ENCODE measurements at places on chromosomes 1 and 21.

DNA sequence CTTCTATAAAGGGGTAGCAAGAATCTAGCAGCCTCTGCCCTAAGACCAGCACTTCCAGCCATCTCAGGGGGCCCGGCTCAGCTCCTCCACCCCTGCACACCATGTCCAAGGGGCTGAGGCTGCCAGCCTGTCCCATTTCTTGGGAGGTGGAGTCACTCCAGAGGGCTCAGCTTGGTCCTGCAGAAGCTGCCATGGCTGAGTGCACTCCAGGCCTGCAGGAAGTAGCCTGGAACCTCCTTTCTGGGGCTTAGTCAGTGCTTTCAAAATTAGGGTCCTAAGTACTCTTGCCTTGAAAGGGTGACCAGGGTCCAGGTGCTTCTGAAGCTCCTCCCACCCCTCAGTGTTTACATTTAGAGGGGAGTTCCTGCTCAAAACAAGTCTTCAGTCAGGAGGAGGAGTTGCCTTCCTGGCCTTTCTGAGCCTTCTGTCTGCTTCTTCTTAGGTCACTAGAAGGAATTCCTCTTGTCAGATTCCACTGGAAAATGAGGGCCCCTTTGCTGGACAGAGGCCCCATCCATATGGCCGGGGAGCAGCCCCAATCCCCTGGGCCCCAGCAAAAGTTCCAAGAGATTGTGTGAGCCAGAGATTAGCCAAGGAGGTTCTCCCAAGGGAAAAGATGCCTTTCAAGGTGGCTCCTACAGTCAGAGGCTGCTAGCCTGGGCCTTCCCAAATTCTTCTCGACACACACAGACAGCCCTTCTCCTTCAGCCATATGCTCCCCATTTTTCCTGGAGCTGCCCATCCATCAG lies 128.1 kb upstream of the VAMP3 start:
- no peak for DNase-seq

DNA sequence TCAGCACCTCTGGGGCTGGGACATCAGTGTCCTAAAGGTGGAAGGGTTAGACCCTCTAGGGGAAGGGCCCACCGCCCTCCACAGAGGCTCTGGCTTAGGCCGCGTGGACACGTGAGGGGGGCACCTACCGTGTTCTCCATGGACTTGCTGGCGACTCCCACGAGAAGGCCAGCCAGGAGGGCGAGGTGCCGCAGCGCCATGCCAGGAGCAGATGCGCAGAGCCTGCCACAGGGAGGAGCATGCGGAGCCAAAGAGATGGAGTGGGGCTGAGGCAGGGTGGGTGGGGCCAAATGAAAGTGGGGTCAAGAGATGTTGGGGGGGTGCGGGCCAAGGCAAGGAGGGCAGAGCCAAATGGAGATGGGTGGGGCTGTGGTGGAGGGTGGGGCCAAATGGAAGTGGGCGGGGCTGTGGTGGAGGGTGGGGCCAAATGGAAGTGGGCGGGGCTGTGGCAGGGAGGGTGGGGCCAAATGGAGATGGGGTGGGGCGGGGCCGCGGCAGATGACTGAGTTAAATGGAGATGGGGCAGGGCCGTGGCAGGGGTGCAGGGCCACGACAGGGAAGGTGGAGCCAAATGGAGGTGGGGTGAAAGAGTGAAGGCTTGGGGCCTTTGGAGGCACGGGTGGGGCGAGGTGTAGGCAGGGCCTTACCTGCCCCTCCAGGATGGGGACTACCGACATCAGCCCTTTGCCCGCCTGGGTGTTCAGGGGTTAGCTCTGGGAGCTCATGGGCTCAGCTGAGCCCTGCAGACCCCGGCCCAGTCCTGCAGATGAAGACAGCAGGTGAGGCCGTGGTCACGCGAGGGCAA lies 17.4 kb upstream of the RNF223 start:
- peak; percentile 5 for DNase-seq

DNA sequence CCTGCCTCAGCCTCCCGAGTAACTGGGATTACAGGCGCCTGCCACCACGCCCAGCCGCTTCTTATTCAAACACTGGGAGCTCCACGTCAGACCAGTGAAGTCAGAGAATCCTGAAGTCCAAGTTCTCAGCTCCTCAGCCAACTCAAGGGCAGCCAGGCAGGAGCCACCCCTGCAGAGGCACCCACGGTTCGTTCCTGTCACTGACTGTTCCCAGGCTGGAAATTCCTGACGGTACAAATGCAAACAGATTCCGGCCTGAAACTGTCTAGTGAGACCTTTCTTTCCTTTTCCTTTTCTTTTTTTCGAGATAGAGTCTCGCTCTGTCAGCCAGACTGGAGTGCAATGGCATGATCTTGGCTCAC lies 11.7 kb downstream of the SLC35E2B start:
- DNase-seq = no peak

GRCh38 chr1:12774801-12775345 lies 1.3 kb downstream of the PRAMEF12 start:
- DNase-seq = no peak

GRCh38 chr1:15197591-15198447 lies 44.3 kb downstream of the TMEM51 start:
- no peak for DNase-seq

- DNase-seq = no peak
Observed at GRCh38 chr21:35231090-35231489, 182.0 kb upstream of the RUNX1 start.

GRCh38 chr1:36321119-36321951 lies 2.1 kb downstream of the EVA1B start:
- DNase-seq = peak; percentile 89

DNA sequence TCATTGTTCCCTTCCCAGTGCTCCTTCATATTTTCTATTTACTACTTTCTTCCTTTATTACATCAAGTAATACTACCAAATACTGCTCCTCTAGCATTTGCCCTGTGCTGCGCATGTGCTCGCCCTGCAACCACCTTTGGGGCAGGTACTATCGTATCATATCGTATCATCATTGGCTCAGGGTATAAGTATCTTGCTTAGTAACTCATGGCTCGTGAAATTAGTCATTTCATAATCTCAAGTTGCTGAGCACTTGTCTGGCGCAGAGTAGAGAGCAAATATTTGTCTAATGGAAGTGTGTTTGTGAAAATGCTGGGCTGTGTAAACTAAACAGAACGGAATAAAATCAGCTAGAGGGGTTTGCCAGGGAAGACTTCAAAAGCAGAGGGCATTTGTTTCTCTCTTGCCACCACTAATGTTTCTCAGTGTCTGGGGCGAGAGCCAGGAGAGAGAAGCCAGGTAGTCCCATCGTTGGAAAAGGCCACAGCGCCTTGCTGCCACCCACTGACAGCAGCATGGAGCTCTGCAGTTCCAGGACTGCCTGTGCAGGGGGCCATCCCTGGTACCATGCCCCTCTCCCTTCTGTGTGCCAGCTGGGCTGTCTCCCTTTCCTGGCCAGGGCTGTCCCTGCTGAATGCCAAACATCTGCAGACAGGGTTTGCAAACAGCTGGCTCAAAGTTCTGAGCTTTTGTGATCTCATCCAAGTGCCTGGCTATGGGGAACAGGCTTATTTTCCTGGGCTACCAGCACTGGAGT lies 20.0 kb upstream of the CPT2 start:
- no peak for DNase-seq

- DNase-seq = no peak
Observed at GRCh38 chr1:38268226-38268625, 221.6 kb upstream of the POU3F1 start.

DNA sequence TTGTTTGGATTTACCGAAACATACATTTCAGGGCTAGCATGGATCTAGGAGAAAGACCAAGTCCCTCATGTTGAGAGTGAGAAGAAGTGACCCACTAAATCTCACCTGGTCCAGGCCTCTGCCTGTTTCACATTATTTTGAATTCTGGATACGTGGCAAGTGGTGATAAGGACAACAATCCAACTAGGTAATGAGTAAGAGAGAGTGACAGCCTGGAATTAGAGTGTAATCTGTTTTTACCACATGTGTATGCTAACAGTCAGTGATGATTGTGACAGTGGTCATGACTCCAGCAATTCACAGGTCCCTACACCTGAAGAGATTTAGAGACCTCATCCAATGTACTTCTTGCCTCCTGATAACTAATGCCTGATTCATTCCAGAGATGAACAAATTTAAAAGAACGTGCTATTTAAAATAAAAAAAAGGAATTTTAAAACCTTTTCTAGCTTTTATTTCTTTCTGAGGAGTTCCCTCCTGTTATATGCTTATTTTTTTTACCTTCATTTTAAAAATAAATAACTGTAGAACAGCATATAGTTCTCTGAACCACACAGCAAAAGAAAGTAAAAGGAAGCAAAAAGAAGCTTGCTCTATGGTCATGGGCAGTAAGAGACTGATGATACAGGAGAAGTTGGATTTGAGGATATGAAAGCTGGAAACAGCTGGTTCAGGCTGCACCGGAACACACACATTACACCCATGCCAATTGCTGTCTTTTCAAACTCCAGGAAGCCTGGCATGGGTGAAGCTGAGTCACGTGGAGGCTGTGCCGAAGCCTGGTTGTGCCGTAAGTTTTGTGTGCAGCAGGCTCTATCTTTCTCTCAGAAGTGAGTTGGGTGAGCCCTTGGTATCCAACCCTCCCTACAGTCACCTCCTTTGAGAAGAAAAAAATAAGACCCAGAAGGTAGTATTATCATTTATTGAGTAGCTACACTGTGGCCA lies 14.7 kb downstream of the C1orf116 start:
- DNase-seq = no peak

DNA sequence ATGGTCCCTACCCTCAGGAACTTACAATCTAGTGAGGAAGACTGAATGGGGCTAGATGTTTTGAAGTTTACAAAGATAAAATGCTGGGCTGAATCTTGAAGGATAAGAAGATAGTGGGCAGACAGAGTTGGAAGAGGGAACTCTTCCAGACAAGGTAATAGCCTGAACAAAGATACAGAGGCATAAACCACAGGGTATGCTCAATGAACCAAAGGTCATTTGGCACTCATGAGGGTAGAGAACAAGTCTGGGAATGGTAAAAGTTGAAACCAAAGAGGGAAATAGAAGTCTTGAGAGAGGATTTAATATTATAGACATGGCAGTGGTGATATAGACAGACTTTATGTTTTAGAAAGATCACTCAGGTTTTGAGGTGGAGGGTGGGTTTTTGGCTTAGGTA lies 48.1 kb upstream of the ZSWIM5 start:
- DNase-seq = no peak

- DNase-seq = no peak
Observed at GRCh38 chr1:28236656-28237322, 865 bp downstream of the ATP5IF1 start.

DNA sequence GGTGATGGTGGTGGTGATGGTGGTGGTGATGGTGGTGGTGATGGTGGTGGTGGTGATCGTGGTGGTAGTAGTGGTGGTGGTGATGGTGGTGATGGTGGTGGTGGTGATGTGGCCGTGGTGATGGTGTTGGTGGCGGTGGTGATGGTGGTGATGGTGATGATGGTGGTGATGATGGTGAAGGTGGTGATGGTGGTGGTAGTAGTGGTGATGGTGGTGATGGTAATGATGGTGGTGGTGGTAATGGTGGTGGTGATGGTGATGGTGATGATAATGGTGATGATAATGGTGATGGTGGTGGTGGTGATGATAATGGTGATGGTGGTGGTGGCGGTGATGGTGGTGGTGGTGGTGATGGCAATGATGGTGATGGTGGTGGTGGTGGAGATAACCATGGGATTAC lies 6.8 kb upstream of the COL6A2 start:
- no peak for DNase-seq

- DNase-seq = no peak
Observed at GRCh38 chr1:170617591-170618330, 46.2 kb upstream of the PRRX1 start.

DNA sequence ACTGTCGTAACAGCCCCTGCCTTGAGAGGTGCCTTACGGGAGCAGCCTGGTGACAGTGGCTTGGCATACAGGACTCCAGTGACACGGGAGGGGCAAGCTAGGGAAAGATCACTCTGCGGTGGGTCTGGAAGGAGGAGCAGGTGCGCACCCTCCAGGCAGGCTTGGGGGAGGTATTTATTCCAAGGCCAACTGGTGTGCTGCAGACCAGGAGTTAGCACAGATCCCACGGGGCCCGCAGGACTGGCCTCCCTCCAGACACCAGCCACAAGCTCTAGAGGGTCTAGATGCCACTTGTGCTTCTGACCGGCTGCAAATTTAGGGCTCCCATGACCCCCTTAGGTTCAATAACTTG lies 22.1 kb downstream of the PSEN2 start:
- no peak for DNase-seq

- no peak for DNase-seq
Observed at GRCh38 chr1:239735111-239735510, 348.7 kb downstream of the CHRM3 start.

- no peak for DNase-seq
Observed at GRCh38 chr21:25995278-25995677, 175.3 kb downstream of the APP start.

DNA sequence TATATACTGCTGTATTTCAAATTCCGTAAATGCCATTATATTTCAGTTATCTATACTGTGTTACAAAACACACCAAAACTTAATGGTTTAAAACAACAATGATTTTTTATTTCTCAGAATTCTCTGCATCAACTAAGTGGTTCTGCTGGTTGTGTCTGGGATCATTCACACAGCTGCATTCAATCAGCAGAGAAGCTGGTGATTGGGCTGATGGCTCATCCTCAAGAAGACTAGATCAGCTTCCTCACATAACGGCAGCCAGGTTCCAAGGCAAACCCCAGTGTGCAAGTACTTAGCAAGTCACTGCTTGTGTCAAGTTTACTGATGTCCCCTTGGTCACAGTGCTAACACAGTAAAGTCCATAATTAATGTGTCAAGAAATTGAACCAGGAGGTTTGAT lies 86.3 kb upstream of the VANGL1 start:
- no peak for DNase-seq

- no peak for DNase-seq
Observed at GRCh38 chr1:162371611-162372010, 5.0 kb downstream of the SPATA46 start.

GRCh38 chr1:79004916-79005315 lies 1.6 kb downstream of the ADGRL4 start:
- DNase-seq = no peak

DNA sequence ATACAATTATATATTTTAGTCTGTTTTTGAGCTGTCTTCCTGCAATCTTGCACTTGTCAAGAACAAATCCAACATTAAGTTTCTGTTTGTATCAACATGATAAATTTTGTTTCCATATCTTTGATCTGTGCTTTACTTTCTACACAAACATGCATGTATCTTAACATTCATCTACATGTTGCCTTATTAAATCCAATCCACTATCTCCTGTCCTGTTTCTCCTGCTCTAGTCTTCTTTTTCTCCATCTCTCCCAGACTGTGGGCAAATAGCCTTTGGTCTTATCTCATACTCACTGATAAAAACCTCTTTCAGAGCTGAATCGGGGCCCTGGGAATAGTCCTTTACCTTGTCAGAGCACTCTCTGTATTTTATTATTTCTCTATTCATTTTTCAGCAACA lies 101.3 kb downstream of the PLPPR4 start:
- DNase-seq = no peak

All from heart left ventricle (tissue), 16 donors.